ENCODE measurements at places on chromosomes 5 and 9. TPM values are rescaled to one million over a fixed set of nuclear protein-coding genes. Genes with fewer than 3 reads are reported as not detected.

The DCP2 gene
- total RNA-seq = 9.5 TPM

The ADGRD2 gene
- not detected for total RNA-seq

The PDLIM4 gene
- 0.79 TPM for total RNA-seq

The MRPS2 gene
- total RNA-seq = 132 TPM

The SMIM32 gene
- not detected for total RNA-seq

The MAMDC2 gene
- 0.23 TPM for total RNA-seq

The SPATA6L gene
- total RNA-seq = 2.8 TPM

The SVEP1 gene
- 1.8 TPM for total RNA-seq

The DDX4 gene
- total RNA-seq = not detected

The TMEM174 gene
- total RNA-seq = not detected

The MEF2C gene
- total RNA-seq = not detected

The SCGB3A2 gene
- total RNA-seq = not detected

The LCN1 gene
- not detected for total RNA-seq

The ANKRD33B gene
- total RNA-seq = 10.9 TPM

The PCDHB6 gene
- 0.89 TPM for total RNA-seq

The HMHB1 gene
- not detected for total RNA-seq

The CNTNAP3B gene
- total RNA-seq = 16.8 TPM
